ENCODE measurements at places on chromosomes 12 and 14.

GRCh38 chr12:47896633-47897032 lies 8.2 kb downstream of the VDR start:
- DNase-seq = no peak

DNA sequence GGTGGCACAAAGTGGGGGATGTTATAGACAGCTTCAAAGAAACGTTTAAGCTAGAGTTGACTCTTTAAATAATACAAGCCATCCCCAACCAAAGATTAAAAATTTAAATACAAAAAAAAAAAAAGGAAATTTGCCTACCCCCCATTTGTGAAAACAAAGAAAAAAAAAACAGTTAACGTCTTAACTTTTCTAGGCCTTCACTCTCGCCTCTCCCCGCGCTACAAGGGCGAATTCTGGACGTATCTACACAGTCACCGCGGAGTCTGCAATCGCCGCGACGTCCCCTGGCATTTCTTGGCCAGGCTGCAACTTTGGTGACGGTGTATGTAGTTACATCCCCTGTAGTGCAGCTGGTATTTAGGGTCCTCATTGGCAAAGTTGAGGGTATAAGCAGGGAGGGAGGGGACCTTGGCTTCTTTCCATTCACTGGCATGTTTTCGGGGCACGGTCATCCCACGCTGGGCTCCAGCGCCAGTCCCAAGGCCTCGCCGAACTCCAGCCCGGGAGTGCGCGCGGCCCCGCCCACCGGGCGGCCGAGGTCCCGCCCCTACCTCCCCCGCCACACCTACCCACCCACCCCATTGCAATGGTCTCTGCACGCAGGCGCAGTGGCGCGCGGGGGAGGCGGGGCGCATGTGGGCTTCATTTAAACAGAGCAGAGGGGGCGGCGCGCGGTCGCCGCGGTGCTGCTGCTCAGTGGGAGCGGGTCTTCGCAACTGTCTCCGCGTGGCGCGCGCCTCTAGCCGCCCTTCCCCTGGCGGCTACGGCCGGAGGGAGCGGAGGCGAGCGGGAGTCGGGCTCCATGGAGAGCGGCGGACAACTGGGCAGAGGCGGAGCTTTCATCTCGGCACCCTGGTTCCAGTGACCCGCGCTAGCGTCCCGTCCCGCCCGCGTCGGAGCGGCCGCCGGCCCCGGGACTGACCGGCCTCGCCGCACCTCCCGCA lies at the start of gene NUDT4:
Gene NUDT4 (plus strand): TSS at position 674 of the 944 bp plus-strand sequence. CDS start 398 bp downstream, outside the sequence.
- DNase-seq = no peak

DNA sequence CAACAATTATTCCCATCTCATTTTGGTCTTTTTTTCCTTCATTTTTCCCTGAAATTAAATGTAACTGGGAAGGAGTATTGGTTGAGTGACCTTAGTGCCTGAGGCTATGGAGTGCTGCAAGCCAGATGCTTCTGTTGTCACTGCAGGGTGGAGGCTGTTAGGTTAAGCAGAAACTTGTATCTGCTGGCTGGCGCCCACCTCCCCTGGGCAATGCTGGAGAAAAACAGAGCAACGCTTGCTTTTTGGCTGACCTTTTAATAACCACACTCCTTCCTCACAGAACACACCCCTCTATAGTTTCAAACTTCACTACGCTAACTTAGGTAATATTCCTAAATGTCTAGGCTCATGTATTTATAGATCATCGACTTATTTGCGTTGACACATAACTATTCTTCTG lies 583.5 kb upstream of the NOVA1 start:
- DNase-seq = no peak

- DNase-seq = no peak
Observed at GRCh38 chr12:12812618-12813119, 477 bp upstream of the DDX47 start.

- no peak for DNase-seq
Observed at GRCh38 chr14:85958069-85958468, 428.1 kb downstream of the FLRT2 start.

DNA sequence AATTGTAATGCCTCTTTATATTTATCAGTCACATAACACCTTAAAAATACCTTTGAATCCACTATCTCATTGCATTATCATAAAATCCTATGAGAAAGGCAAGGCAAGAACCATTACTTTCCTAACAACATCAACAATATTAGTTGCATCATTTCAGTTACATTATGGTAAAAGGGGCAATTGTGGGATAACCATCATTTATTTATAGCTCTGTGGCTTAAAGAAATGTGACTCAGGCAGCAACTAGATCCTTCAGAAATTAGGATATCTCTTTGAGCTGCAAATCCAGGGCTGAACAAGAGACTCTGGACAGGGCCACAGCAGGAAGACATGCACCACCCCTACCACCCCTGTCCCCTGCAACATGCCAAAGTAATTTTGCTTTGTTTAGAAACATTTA lies 36.4 kb downstream of the EPS8 start:
- no peak for DNase-seq

DNA sequence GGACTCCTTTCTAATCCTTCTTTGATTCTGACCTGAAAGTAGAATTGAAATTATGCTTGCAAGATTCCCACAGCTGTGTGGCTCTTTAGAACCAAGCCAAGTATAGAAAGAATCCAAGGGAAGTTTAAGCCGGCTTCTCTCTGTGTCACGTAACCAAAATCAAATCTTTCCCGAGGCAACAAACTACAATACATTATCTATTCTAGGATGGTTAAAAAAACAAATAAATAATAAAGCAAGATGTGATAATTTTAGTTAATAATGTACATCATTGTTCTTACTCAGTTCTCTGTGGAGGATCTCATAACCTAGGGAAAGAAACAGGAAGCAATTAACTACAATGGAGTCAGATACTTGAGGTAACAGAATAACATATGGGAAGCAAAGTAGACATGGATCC lies 78.1 kb upstream of the ST8SIA1 start:
- DNase-seq = no peak

- DNase-seq = no peak
Observed at GRCh38 chr14:21454843-21455544, 929 bp downstream of the CHD8 start.

DNA sequence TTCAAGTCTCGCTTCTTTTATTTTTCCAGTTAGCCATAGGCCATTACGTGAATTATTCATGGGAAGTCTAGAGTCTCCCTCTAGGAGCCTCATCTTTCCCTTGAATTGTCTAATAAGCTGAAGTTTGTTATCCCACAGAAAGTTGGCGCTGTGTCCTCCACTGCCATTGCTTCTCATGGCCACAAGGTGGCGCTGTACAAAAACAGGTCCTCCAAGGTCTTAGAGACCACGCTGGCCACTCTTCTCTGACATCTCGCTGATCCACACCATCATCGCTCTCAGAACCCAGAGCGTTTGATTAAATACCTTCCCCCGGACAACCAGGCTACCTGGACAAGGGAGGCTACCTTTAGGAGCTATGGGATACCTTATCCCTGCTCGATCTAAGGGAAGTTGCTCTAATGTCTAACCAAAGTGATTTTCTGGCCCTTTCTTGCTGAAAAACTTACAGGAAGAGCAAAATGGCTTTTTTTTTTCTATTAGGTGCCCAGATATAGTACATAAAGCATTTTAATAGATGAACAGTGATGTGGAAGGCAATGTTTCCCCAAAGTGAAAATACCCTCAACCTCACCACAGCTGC lies 110.0 kb downstream of the CCDC60 start:
- no peak for DNase-seq

- no peak for DNase-seq
Observed at GRCh38 chr14:63432888-63433552, 110.2 kb downstream of the PPP2R5E start.

DNA sequence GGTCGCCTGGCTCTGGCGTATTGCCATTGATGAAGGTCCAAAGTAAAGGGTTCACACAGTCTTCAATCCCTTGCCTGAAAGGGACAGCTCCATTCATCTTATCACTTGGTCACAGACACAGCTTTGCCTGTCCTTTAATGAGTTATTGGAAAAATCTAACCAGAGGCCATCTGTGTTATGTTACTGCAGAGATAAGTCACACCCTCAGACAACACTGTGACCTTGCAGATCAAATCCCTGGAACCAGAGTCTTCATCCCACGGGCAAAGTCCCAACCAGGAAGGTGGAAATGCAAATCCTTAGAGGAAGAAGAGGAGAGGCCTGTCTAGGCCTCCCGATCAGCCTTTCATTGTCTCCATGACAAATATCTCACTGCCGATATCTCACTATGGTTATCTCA lies 68.3 kb upstream of the SCN8A start:
- DNase-seq = no peak

DNA sequence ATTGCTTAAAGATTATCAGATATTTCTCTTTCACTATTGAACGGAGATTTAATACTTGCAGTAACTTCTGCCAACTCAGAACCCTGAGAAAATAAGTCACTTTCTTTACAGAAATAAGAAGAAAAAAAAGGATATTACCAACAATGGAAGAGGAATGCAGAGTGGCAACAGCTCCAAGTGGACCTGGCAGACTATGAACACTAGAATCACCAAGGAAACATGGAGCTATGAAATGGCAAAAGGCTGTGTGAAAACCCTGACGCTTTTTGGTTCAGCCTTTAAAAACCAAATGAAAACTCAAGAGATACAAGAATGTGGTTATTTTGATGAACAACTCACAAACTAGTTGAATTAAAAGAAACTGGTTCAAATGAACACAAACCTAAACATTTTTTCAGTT lies 17.7 kb downstream of the DTD2 start:
- peak; percentile 27 for DNase-seq

DNA sequence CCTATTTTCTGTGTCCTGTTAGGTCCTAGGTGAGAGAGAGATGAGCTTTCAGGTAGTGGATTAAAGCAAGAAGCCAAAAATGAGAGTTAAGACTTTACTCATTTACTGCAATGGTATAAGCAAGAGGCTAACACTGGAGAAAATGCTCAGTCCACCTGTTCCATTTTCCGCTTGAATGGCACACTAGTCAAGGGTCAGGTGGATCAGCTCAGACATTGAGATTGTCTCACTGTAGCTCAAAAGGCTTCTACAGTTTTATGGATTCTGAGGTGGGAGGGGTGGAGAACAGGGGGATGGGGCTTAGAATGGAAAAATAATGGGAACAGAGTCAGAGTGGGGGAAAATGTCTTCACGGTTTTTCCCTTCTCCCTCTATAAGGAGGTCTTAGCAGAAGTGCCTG lies 57.3 kb upstream of the MUCL1 start:
- DNase-seq = no peak

Data from GM04503 (cell line).